ENCODE measurements at places on chromosomes 12 and 14. TPM values are rescaled to one million over a fixed set of nuclear protein-coding genes. Genes with fewer than 3 reads are reported as not detected.

POTEG gene
- not detected for total RNA-seq

ANKRD33 gene
- total RNA-seq: 0.14 TPM

KRT75 gene
- total RNA-seq: not detected

PARP11 gene
- total RNA-seq: 28.3 TPM

LTB4R gene
- total RNA-seq: 8.4 TPM

P2RX7 gene
- not detected for total RNA-seq

RFC5 gene
- total RNA-seq: 35.8 TPM

B4GALNT3 gene
- total RNA-seq: 58.3 TPM

IL26 gene
- total RNA-seq: not detected

FOXN4 gene
- total RNA-seq: 0.33 TPM

COCH gene
- total RNA-seq: 32.5 TPM

SMOC1 gene
- 10.9 TPM for total RNA-seq

BDKRB2 gene
- total RNA-seq: 0.42 TPM

OVCH1 gene
- 0.65 TPM for total RNA-seq

TXNDC16 gene
- total RNA-seq: 25.0 TPM

MRPS35 gene
- total RNA-seq: 63.3 TPM

GTF2A1 gene
- 29.7 TPM for total RNA-seq

NPAS3 gene
- 5.2 TPM for total RNA-seq

NPFF gene
- not detected for total RNA-seq

KRT77 gene
- total RNA-seq: not detected

CLEC9A gene
- not detected for total RNA-seq

GPR162 gene
- 5.5 TPM for total RNA-seq

APOF gene
- total RNA-seq: not detected

NELL2 gene
- total RNA-seq: 6.1 TPM

KLHL33 gene
- 0.04 TPM for total RNA-seq

EFS gene
- total RNA-seq: 69.6 TPM

PLBD1 gene
- 26.1 TPM for total RNA-seq

MAGOHB gene
- 50.3 TPM for total RNA-seq

VSX2 gene
- not detected for total RNA-seq

RILPL2 gene
- total RNA-seq: 2.8 TPM

IFNG-AS1 gene
- not detected for total RNA-seq

All from progenitor cell of endocrine pancreas (in vitro differentiated cells).